ENCODE measurements at places on chromosomes 6 and 20.

DNA sequence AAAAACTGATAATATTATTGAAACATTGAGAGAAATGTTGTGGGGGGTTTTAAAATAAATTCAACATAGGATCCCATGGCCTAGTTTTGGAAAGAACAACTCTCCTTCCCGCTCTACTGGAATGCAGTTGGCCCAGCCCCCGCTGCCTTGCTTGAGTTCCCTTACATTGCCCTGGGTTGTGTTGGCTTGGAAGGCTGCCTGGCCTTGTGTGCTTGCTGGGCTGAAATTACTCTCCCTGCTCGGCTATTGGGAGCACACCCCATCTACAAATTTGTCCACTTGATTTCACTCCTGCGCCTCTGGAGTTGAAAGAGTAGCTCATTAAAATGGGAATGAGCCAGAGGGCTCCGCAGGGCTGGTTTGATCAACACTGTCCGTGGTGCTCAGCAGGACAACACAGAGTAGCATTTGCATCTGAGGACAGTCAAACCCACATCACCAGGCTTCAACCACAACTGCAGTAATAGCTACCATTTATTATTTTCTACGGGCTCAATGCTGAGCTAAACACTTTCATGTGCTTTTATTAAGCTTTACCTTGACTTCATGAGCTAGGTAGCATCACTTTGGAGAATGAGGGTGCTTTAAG is 35.2 kb downstream of the DOK5 start:
- no peak for DNase-seq

GRCh38 chr6:98574984-98575383 is 259.4 kb upstream of the POU3F2 start:
- DNase-seq = no peak

DNA sequence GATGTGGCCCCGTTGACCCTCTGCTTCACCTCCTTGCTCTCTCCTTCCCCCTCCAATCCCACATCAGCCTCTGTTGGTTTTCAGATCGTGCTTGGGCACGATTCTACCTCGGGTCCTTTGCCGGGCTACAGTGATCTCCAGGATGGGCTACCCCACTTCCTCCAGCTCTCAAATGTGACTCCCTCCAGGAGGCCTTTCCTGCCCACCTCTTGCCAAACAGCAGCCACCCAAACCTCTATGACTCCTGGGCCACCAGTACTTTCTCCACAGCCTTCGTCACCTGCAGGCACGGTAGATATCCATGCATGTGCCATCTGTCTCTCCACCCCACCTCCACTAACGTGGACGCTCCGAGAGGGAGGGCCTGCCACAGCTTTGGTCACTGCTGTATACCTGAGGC is 55.9 kb upstream of the NXT1 start:
- DNase-seq = no peak

DNA sequence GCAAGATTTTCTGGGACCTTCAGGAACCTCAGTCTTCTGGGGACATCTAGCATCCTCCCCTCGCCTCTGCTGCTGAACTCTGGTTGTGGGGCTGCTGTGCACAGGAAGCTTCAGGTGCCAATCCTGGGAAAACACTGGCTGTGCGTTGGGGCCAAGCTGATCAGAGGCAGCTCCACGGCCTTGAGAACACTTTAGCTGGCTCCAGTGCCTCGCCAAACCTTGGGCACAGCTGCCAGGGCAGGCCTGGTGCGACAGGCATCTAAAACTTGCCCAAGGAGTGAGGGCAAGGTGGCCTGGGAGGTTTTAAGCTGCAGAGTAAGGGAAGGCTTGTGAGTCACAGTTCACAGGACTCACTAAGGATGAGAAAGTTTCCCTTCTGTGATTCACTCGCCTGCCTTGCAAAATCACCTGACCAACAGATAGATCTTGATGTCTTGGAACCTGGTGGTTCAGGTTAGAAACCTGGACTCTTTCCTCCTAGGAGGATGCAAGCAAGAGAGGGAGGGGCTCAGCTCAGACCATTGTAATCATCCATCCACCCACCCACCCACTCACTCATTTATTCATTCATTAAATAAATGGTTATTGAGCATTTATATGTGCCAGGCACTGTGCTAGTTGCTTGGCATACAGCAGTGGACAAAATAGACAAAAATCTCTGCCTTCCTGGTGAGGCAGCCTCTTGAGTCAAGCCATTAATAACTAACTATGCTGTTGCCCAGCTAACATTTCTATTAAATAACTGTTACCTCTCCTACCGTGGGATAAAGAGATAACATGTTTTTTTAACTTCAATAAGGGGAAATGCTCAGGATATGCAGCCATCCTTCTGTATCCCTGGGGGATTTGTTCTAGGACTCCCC is 2.5 kb upstream of the SPATS1 start:
- DNase-seq = no peak

DNA sequence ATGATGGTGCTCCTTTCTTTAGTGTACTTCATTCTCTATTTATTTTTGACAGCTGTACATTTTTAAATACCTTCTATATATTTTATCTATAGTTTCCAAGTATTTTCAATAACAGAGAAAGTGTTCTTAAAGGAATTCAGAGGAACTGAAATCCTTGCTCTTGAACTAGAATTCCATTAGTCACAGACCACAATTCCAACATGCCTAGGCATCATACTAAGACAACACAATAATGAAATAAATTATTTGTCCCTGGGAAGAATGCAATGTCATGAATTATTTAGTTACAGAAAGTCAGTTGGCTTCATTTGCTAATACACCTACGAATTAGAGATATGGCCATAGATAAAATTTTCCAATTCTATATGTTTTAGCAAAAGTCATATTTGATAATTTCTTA is 671.2 kb downstream of the EPHA7 start:
- DNase-seq = no peak

DNA sequence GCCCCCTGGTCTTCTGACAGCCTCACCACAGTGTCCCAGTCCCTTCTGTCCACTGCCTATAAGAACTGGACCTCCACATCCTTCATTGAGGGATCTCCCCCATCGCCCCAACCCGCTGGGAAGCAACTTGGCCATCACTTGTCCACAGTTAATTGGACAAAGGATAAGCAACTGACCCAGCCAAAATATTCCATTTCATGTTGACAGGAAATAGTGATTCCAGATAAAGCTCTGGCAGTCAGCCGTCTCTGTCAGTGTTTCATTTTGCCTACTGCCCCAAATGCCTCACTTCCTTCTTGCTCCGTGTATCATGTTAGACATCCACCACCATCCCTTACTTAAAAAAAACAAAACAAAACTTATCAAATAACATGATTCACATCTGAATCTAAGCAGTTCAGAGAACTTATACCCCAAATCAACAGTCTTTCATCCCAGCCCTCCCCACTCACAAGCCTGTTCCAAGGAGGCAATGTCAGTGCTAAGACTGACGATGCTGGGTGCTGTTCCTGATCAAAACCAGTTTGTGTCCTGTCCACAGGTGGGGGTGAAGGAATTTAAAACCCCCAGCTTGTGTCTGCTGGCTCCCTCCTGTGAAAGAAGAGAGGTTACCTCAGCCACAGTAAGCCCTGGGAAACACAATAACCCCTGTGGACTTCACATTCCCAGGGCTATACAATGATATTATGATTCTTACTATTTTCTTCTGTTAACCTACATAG is 162.5 kb downstream of the WDR27 start:
- DNase-seq = no peak

GRCh38 chr6:38086346-38086745 is 266.8 kb downstream of the ZFAND3 start:
- DNase-seq = no peak

- peak; percentile 27 for DNase-seq
Measured at GRCh38 chr6:119350202-119350951, 816 bp upstream of the MAN1A1 start.

- no peak for DNase-seq
Measured at GRCh38 chr20:35599776-35600120, 15.9 kb upstream of the SPAG4 start.

DNA sequence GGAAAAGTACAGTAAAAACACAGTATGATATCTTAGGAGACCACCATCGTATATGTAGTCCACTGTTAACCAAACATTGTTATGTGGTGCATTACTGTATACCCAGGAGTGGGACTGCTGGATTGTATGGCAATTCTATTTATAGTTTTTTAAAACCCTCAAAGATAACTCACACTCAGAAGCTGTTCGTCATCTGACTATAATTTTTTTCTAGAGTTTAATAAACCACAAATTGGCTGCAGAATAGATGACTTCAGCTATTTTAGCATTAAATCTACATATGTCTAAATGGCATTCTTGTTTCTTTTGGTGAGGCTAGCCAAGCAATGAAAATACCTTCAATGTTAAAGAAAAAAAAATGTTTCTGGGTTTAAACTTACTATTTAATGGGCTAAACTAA is 134.2 kb upstream of the BMP5 start:
- no peak for DNase-seq

- no peak for DNase-seq
Measured at GRCh38 chr20:49422161-49422560, 60.3 kb downstream of the KCNB1 start.

DNA sequence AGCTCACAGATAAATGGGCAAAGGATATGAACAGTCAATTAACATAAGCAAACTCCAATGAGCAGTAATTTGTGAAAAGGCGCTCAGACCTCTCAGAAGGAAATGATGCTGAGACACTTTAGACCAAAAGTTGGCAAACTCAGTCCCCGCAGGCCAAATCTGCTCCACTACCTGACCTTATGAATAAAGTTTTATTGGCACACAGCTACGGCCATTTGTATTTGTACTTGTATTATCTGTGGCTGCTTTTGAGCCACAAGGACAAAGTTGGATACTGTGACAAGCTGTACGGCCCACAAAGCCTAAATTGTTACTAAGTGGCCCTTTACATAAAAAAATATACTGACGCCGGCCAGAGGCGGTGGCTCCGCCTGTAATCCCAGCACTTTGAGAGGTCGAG is 167.0 kb downstream of the PREX1 start:
- no peak for DNase-seq

- DNase-seq = no peak
Measured at GRCh38 chr6:1059596-1059995, 252.3 kb upstream of the FOXQ1 start.

DNA sequence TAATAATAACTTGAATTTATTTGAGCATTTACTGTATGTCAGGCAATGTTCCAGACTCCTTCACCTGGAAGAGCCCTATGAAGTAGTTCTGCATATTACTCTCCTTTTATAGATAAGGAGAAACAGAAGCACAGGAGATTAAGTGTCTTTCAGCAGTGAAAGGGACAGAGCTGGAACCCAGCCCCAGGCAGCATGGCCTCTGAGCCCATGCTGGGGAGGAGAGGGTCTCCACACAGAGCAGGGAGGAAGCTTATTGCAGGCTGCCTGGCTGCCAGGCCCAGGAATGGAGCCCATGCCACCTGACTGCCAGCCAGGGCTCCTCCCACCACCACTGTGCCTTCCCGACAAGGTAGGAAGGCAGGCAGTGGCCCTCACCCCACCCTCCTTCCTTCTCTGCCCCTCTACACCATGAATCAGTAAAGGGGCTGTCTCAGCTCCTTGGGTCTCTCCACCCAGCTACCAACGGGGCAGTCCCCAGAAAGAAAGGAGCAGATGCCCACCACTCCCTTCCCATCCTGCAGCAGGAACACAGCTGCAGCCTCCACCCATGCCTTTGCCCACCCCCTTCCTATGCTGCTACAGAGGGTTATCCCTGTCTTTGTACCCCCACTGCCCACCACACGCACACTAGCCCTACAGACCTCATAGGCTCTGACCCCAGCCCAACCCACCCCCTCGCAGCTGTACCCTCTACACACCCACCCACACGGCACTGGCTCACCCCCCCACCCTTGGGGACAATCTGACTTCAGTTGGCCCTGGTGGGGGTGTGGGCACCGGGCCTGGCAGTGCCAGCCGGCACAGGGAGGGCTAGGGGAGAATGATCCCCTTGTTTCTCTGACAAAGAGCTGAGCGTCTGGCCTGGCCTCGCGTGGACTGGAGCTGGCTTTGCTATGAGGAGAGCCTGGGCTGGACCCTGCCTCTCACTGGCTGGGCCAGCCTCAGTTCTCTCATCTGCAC is 41.8 kb downstream of the TFEB start:
- DNase-seq = no peak

DNA sequence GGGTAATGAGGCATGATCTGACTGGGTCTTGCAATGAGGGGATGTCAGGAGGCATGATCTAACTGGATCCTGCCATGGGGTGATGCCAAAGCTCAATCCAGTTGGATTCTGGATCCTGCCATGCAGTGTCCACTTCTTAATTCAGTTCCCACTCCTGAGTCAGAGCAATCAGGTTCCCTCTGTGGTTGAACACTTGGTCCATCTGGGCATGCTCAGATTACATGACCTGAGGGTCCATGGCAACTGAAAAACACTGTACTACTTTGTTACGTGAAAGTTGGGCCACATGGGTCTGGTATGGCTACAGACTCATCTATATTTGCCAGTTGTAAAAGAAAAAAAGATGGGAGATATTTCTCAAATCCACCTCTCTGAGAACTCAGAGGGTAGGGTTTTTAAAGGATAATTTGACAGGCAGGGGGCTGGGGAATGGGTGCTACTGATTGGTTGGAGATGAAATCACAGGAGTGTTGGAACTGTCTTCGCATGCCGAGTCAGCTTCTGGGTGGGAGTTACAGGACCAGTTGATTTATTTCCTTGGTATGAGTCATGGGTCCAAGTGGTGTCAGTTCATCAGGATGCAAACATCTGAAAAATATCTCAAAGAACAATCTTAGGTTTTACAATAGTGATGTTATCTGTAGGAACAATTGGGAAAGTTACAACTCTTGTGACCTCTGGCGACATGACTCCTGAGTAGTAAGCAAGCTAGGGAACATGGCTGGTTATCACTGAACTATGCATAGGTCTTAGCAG is 21.6 kb downstream of the C6orf163 start:
- no peak for DNase-seq
